ENCODE measurements at places on chromosomes 3 and 15.
A peak's percentile ranks its signal among the peaks of the same experiment; 100 is the strongest.

GRCh38 chr3:5294356-5294755 is 106.8 kb downstream of the EDEM1 start:
- DNase-seq, result no peak

GRCh38 chr3:78728406-78729145 is 1039.2 kb downstream of the ROBO1 start:
- peak; percentile 74 for DNase-seq

- no peak for DNase-seq
These were observed 150.9 kb downstream of the ITPR1 start for GRCh38 chr3:4643904-4644547.

- no peak for DNase-seq
These were observed 356.0 kb downstream of the SHQ1 start for GRCh38 chr3:72492240-72492639.

DNA sequence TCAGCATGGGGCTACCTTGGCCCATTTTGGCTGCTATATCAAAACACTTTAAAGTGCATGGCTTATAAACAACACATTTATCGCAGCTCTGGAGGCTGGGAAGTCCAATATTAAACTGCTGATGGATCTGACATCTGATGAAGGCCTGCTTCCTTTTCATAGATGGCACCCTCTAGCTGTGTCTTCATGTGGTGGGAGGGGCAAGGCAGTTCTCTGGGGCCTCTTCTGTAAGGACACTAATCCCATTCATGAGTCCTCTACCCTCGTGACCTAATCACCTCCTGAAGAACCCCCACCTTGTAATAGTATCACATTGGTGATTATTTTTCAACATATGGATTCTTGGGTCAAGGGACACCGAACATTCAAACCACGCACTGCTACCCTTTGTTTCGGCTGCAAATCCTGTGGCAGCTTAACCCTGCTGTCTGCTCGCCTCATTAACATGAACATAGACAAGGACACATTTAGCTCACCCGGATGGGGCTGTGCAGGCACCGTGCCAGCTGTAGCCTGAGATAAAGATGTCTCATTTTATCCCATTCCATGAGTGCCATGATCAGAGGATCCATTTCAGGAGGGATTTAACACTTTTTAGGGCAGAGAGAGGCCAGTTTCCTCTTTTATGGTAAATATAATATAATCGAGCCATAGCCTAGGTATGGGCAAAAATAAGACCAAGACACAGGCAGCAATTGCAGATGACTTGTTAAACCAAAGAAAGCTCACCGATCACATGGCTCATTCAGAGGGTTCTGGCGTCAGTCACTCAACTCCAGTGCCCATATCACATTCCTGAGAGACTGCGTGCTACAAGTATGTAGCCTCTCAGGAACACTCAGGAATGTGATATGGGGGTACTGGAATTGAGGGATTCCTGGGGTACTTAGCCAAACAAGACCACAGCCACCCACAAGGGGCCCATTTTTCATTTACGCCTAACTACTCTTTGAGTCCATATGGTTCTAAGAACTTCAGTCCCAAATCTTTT is 251.1 kb upstream of the ST8SIA2 start:
- no peak for DNase-seq

GRCh38 chr3:19598870-19599269 is 335.1 kb downstream of the EFHB start:
- DNase-seq, result no peak

DNA sequence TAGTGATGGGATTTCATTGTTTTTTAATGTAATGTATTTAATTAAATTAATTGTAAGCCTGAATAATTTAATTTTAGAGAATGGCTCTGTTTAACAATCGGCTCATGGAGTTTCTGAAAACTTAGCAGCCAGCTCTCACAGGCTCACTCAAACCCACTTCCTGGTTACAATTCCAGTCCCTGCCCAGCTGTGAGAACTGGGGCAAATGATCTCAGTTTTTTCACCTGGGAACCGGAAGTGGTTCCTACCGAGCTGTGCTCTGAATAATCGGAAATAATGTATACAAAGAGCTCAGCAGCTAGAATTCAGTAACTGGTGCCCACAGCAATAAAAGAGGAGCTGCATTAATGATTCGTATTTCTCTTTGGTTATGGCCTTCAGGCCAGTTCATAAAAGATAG is 244.3 kb upstream of the MCTP2 start:
- no peak for DNase-seq

GRCh38 chr3:119647843-119648575 is 12.4 kb downstream of the POPDC2 start:
- DNase-seq, result no peak

DNA sequence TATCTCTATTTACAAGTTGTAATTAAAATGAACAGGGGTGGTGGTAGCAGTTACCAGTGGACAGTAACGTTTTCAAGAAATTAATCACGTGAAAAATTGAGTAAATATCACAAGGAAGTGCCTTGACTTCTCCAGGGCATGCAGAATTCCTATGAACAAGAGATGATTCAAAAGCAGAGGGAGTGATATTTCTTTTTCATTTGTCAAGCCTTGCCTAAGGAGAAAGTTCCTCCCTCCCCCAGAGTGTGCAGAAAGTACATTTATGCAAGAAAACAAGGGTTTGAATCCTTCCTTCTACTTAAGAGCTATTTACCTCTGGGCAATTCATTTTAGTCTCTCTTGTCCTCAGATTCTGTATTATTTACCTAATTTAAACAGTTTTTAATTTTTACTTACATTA is 53.3 kb upstream of the ZNF385D start:
- DNase-seq, result no peak

- no peak for DNase-seq
These were observed 183.4 kb downstream of the KLF13 start for GRCh38 chr15:31510057-31510456.

DNA sequence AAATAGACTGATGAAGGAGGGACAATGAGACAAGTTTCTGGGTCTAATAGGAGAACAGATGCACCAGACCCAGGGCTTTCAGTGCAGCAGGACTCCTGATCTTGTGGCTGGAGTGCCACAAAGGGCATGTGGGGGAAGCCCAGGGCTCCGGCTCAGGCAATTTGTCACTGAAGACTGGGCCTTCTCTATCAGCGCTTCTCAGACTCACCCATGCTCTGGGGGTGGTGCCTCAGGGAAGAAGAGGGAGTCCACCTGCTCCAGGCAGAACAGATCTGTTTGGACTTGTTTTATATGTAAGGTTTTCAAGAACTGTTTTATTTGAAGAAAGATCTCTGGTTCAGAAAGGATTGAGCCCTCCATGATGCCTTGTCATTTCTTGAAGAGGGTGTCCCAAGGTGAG is 112.4 kb upstream of the TLE3 start:
- DNase-seq, result no peak

DNA sequence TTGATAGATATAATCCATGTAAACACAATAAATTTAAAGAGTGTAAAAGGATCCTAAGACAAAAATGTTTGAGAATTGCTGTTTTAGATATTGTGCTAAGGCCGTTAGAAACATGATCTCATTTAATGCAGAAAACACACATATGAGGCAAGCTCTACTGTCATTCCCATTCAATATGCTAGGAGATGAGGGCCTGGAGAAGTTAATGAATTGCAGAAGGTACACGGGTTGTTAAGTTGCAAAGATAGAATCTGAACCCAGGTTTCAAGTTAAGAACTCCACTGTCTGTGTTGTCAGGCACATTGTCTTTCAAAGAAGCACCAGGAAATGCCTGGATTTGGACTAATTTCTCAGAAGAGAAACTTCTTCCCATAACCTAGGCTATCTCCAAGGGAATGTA is 65.1 kb upstream of the SAMMSON start:
- DNase-seq, result no peak

DNA sequence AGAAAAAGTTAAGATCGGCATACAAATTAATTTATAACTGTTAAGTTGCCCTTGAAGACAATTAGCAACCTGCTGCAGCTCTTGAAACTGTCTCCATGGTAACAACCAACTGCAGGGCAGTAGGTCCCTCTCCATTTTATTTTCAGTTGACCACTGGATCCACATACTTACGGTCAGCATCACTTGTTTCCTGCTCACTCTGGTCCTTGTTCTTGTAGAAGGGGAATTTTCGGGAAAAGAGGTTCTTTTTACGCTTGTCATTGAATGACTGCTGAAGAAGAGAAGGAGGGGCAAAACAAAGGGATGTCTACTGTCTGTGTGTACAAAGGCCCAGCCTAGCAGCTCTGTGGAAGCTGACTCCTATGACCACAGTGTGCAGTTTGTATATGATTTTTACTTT is 46.8 kb upstream of the MELTF start:
- no peak for DNase-seq

DNA sequence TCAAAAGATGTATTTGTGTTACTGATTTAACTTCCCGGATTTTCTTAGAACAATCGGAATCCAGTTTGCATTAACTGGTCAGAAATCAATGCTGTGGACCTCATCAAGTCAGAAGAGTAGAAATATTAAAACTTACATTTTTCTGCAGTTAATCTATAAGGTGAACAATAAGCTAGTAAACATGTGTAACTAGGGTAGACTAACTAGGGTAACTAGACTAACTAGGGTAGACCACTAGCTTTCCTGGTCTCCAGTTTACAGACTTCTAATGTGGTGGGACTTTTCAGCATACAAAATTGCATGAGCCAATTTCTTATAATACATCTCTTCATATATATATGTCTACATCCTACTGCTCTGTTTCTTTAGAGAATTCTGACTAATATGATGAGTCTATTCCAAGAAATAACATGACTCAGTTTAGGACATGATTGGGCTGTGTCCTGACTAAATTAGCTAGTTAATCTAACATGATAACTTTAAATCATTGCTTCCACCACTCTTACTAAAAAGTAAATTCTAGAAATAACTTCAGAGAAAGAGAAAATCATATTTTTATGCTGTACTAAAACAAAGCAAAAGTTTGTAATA is 5.3 kb downstream of the PLSCR2 start:
- DNase-seq, result no peak

- no peak for DNase-seq
These were observed 1.1 kb downstream of the OIP5 start for GRCh38 chr15:41331281-41331680.

DNA sequence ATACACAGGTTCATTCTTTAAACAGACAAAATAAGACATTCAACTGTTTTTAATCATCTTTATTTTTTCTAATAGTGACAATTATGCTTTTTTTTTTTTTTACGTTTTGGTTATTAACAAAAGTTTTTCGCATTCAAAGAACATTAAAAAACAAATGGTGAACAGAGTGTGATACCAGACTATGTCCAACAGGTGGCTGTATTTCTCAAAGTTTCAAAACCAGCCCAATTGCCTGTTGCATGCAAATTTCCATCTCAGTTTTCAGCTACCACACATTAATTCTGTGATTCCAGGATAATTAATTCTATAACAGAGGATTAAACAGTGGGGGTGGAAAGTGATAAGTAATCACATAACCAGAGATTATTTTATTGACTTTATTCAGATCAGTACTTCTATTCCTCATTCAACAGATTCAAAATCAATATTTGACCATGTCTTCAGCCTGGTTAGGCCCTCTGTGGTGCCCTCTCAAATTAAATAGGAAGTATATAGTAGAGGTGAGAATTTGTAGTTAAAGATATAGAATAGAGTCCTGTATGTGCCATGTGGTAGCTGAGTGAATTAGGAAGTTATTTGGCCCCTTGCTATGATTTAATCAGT is 122.2 kb upstream of the DCBLD2 start:
- DNase-seq, result no peak

DNA sequence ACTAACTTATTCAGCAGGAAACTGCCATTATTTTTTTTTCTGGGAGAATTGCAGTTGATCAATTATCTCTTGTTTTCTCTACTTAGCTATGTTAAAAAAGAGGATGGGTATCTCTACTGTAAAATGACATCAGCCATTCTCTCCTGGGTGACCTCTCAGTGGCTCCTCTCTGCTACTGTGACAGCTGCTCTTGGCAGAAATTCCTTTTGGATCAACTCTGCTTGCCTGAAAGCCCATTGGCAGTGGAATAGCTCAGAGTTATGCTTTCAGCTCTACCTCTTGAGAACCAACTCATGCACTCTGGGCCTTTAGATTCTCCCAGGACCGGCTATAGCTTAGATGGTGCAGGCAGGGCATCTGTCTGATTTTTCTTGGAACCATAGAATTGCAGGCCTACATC is 99.9 kb upstream of the GAP43 start:
- peak; percentile 22 for DNase-seq

DNA sequence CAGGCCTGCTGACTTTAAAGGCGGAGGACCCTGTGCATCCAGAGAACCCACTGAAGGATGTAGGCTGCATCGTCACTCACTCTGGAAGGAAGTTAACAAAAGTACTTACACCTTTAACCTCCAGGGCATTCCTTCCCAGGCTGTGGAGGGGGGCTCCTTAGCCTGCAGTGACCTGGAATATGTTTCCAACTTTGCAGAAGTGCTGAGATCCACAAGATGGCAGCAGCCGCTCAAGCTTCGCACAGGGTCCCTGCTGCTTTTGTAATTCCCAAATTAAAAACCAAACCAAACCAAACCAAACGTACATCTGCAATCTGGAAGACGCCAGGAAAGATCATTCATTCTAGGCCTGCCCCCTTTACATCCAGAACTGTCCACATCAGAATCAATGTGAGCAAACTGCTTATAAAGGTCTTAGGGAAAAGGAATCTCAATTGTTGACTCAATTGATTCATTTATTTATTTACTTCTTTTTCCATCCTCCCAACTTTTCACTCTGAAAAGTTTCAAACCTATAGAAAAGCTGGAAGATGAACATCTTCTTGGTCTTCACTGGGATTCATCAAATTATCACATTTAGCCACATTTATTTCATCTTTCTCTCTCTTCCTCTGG is 70.5 kb upstream of the KLHL25 start:
- peak; percentile 54 for DNase-seq

All from NCI-H446 treated with DMSO at 0.1 percent for 48 hours (cell line).